Stimulated activated CD8-positive, alpha-beta memory T cell treated with anti-CD3 and anti-CD28 coated beads, Interleukin-7, amount 100 ng/mL, for 1 hour (primary cell): ENCODE measurements at places on chromosomes 12 and 14.

DNA sequence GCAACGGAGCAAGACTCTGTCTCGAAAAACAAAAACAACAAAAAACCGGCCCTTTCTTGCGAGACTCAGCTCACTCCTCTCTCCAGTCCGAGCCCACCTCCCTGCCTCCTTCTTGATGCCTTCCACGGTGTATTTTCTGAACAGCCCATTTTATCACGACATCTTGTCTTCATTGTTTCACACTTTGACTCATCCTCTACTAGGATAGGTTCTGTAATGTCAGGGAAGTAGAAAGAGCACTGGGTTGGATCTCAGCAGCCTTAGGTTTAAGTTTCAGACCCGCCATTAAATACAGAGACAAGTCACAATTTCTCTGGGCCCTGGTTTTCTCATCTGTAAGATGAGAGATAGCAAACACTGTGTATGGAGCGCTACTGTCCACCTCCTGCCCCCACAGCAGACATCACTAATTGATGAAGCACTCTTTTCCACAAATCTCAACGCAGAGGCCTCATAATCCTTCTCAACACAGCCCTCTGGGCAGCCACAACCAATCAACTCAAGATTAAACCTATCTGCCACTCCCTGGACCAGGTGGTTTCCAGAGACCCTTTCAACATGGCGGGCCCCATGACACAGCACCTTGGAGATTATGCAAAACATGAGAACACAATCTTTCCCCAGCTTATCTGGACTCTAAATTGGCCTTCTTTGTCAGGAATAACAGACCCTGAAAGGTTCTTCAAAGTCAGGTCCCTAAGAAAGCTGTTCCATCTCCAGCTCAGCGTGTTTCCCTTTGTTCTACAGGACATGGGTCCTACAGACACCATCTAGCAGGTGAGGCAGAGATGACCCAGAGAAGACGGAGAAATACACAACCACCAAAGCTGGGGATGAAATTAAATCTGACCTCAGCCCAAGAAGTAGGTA lies 35.6 kb downstream of the CCDC88C start:
- DNase-seq, result no peak

DNA sequence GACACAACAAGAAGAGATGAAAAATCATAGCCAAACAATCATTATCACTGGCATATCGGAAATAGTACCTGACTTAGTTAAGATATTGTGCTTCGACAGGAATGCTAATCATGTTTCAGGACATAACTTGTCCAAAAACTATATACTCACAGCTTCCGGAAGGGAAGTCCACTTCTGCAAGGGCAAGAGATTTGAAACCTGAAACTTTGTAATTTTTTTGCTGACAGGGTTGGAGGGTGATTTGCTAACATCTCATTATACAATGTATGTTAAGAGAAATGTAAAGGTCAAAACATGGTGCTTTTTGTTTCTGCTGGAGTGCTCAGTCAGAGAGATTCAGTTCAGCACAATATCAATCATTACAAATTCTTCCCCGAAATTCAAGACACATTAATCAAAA lies 200.3 kb downstream of the CNTN1 start:
- DNase-seq, result no peak

DNA sequence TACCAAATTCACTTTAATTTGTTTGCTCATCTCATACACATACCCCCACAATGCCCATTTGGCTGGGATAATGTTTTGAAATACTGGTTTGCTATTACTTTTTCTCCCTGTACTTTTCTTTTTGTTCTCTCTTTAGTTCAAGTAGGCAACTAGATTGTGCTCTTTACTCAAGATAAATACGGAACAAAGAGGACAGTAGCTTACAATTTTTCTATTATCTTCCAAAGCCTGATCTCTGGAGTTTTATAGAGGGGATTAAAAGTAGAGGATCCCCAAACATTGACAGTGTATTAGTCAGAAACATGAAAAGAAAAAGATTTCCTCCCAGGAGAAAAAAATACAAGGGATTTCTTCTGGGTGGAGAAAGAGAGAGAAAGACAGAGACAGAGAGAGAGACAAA lies 102.1 kb upstream of the FSCB start:
- DNase-seq, result no peak

DNA sequence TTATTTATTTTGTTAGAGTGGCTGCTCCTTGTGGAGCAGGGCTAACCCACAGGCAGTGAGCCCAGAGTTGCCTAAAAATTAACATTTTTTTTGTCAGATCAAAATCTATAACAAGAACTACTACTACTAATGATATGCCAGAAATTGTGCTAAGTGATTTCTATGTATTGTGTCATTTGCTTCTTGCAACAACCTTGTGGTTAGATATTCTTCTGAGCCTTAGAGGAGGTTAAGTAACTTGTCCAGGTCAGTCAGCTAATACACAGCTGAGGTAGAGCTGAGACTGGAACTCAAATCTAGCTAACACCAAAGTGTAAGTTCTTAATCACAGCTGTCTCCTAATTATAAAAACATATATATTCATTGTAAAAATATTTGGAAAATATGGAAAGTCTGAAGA lies 29.8 kb downstream of the CFL2 start:
- no peak for DNase-seq

DNA sequence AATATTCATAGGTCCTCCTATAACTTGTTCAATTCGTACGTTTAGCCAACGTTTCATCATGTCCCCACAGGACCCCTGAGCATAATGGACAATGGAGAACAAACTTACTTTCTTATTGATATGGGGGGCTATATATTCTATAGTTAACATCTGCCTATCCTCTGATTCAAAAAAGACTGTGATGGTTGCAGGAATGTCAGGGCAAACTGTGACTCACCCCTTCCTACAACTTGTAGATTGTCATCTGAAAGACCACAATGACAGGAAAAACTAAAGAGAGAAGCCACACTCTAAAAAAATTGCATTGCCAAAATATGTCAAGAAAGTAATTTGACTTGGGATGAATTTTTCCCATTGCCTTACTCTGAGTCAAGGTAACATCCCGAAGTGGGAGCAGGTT lies 50.8 kb downstream of the CATSPERB start:
- DNase-seq, result no peak

DNA sequence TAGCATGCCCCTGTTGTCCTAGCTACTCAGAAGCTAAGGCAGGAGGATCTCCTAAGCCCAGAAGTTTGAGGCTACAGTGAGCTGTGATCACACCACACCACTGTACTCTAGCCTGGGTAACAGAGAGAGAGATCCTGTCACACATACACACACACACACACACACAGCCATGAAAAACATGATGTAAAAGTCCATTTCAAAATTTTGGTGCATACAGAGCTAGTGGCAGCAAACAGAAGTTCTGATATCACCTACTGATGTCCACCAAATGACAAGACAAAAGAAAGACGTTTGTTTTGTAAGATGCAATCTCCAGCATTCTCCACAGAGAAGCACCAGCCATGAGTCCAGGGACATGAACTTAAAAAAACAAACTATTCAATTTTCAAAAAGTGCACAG lies 15.9 kb downstream of the AREL1 start:
- no peak for DNase-seq

DNA sequence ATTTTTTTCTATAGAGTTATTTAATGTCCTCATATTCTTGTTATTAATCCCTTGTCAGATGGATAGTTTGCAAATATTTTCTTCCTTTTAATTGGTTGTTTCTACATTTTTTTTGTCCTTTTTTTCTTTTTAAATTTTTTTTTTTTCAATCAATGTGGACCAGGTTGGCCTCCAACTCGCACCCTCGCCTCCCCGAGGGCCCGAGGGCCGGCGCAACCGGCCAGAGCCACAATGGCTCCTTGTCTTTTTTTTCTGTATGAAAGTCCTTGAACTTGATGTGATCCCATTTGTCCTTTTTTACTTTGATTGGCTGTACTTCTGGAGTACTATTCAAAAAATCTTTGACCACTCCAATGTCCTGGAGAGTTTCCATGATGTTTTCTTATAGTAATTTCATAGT lies 17.7 kb upstream of the SLCO1B1 start:
- DNase-seq, result no peak

DNA sequence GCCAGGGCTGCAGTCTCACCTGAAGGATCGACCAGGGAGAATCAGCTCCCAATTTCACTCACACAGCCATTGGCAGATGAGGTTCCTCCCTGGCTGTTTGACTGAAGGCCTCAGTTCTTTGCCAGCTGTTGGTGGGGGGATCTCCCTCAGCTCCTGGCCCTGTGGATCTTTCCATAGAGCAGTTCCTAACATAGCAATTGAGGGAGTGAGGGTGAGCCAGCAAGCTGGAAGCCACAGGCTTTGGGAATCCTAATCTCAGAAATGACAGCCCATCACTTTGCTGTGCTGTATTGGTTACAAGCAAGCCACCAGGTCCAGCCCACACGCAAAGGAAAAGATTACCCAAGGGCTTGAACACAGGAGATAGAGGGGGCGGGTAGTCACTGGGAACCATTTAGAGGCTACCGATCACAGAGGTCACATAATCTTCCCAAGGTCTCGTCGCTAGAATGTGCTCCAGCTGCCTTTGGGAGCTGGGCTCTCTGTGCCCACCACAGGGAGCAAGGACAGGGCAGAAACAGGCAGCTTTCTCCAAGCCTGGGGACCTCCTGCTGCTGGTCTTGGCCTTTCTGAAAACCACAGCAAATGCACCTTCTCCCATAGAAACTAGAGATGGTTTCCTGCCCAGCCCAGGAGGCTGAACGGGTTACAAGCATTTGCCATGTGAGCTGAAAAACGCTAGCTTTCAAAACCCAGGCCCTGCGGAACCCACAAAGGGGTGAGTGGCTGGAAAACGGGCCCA lies 4.6 kb upstream of the OTUB2 start:
- no peak for DNase-seq

DNA sequence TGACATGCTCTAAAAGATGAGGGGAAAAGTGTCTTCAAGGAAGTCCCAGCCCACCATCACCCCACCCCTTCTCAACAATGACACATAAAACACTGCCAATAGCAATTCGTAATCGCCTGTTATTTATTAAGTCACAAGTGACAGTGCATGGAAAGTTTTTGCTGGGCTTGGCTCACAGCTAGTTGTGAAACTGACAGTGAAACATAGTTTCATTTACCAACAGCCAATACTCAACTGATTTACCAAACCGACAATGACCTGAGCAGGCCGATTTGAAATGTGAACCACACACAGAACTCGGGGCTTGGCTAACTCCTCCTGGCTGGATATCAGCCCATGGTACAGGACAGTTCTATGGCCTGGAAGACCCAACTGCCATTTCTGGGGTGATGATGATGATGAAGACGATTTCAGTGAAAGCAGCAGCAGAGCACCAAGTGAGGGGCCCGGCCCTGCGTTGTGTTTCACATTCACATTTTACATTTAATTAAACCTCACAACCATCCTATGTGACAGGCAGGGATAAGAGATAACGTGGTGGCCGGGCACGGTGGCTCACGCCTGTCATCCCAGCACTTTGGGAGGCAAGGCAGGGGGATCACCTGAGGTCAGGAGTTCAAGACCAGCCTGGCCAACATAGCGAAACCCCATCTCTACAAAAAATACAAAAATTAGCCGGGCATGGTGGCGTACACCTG lies 42.7 kb downstream of the CAMKK2 start:
- DNase-seq, result no peak

DNA sequence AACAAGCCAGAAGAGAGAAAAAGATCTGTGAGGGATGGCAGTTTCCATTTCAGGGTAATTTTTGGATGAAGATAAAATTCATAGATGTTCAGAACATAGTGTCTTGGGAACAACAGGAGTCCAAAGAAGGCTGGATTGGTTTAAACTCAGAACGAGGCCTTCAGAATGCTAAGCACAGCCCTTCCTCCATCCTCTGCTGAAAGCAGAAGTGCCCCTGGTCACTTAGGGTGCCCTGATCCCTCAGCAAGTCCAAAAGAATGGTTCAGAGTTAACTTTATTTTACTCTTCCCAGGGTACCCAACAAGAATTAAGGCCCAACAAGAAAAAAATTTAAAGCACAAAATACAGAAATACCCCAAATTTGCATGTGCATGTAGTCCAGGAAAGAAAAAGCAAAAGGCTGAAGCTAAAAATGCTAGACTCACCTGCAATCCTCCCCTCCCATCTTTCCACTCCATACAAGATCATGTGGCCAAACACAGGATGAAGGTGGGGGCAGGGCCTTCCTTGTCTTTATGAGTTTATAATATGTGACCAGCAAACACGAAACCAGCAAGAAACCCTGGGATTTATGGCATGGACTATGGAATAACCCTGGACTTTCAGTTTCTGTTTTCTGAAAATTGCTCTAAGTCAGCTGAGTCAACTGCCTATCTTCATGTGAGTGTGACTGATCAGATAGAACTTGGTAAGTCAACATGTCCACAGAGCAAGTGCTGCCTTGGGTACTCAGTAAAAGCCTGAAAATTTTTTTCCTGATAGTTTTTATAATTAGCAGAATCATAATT lies 21.2 kb downstream of the MAX start:
- no peak for DNase-seq
